Astrocyte (in vitro differentiated cells and primary cell): ENCODE measurements at places on chromosomes 7 and 10. TPM values are rescaled to one million over a fixed set of nuclear protein-coding genes. Genes with fewer than 3 reads are reported as not detected.

DNA sequence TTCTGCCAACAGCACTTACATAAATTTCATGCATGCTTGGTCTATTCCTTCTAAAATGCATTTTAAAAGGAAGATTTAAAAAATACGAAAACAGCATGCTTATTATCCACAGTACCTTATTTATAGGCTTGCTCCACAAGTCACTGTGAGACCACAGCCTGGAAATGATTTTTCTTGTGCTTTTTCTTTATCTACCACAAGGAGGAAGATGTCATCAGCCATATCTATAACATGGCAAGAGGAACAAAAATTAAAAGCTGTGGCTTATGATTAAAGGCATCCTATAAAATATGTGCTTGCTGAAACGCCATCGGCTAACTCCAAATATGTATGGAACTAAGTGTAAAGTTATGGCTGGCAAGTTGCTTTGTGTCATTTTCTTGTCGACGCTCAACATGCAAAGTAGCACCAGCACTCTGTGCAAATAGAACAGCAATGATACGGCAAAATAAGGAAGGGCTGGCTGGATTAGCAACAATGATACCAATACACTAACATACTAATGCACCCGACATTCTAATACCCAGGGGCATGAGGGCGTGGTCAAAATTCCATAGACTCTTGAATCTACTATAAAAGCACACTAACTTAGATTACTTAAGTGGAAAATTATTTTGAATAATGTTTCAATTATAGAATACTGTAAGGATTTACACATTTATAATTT, 41.2 kb upstream of the AKR1E2 start:
- DNase-seq: no peak

- no peak for DNase-seq
Observed at GRCh38 chr10:122361046-122361445, 13.5 kb upstream of the PLEKHA1 start.

GRCh38 chr7:127650847-127651555, 993 bp upstream of the SND1 start:
- peak; percentile 52 for DNase-seq

DNA sequence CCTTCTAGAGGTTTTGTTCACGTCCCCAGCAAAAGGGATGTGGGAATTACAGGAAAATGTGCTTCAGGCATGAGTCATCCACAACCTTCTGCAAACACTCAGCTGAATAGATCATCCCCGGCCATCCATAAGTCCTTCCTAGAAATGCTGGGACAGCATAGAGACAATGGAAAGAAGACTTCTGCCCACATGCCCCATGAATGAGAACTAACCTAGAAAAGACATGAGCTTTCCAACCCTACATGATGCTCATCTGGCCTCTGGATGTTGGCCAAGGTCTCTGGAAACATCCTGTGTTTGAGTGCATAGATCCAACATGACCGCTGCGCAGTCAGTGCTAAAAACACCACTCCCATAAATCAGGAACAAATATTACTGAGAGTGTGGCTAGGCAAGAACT, 277.5 kb downstream of the PLXNA4 start:
- peak; percentile 80 for DNase-seq

DNA sequence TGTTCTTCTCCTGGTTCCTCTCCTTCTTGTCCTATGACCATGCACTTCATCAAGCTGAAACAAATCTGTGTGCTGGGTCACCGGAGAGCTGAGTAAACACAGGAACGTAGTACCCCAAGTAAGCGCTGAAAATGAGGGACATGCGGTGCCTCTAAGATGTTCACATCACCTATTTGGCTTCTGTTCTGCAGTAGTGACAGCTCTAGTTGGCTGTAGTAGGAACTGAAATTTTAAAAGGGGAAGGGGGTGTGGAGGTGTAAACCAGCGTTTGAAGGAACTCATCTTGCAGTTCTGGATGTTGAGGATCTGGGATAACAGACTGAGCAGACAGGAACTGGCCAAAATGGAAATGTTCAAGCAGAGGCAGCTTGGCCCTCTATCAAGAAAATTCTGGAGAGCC, 85.2 kb downstream of the WNT2 start:
- DNase-seq: no peak

DNA sequence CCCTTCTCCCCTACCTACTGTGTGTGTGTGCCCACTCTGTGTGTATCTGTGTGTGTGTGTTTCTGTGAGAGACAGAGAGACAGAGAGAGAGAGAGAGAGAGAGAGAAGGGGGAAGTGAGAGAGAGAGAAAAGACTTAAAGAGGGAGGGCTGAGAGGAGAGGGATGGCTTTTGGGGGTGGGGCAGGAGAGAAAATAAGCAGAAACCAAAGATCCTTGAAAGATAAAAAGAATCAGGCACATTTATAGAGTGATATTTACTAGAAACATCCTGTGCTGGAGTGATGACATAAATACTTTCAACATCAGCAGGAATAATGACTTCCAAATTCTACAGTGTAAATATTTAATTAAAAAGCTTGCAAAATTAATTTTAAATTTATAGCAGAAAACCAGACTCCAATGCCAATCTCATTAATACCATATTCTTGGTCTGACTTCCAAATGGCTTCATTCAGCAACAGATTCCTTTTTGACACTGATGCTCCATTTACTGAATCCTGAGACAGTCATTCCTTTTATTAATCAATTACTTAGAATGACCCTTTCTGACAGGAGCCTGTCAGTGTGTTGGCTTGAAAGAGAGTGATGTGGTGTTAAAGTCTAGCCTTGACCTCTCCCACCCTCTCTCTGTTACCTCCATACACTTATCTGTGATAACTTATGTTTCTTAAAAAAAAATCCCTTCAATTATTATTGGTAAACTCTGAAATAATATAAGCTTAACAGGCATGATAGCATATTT, 41.7 kb upstream of the WNT2 start:
- no peak for DNase-seq

SPOCK2 gene
- 0.89 and 1.4 TPM in 2 replicates for total RNA-seq

CNNM1 gene
- 2.0 and 2.5 TPM in 2 replicates for total RNA-seq

ADGRA1 gene
- not detected in 2 replicates for total RNA-seq

ARHGEF35 gene
- total RNA-seq: 4.4 and 5.0 TPM in 2 replicates

PKD2L1 gene
- not detected in 2 replicates for total RNA-seq
